ENCODE measurements at places on chromosomes 13 and 19. TPM values are rescaled to one million over a fixed set of nuclear protein-coding genes. Genes with fewer than 3 reads are reported as not detected.

DNA sequence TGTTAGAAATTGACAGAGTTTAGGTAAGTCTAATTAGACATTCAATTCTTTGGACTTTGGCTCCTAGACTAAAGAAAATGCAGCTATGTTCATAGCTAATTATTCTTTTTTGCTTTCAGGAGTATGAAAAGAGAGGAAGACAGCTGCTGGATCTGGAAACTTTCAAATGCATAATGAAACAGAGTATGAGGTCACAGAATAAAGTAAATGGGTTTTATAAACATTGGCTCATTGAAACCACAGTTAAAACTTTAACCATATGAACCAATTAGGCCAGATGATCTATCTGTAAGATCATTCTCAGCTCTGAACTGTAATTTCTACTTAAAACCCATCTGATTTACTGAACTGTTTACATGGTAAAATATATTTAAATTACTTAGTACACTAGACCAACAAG, 82.7 kb downstream of the TEX26 start:
- H3K4me3 ChIP-seq, result no peak overlapping the region
- no peak for DNase-seq
- H3K4me1 ChIP-seq, result no peaks in the 10 kb centered on the region
- H3K27ac ChIP-seq, result no peak overlapping the region

GRCh38 chr19:22140356-22140755, 56.4 kb downstream of the ZNF676 start:
- H3K4me1 ChIP-seq, result no peaks in the 10 kb centered on the region
- H3K4me3 ChIP-seq, result no peak overlapping the region
- DNase-seq, result no peak
- no peak overlapping the region for H3K27ac ChIP-seq

GRCh38 chr19:53254411-53255341, at the start of gene ZNF677:
Gene ZNF677, minus strand, starts transcription at chr19:53254873. Its CDS starts 3,323 bp downstream, at chr19:53251550.
- H3K4me1 ChIP-seq, result no peaks in the 10 kb centered on the region
- no peak within 1 kb of the TSS for H3K27ac ChIP-seq
- H3K27me3 ChIP-seq, result no peaks in the 10 kb centered on the region
- DNase-seq, result peak; percentile 1
- H3K36me3 ChIP-seq, result no peaks in the 10 kb centered on the region

RFPL4AL1 gene
- not detected for total RNA-seq

GRCh38 chr19:45477713-45478453, 10.1 kb downstream of the FOSB start:
- no peaks in the 10 kb centered on the region for H3K36me3 ChIP-seq
- H3K27ac ChIP-seq, result peak overlapping the region; percentile 95
- H3K4me3 ChIP-seq, result peak overlapping the region; percentile 41
- peaks cover 6% of the 10 kb centered on the region for H3K4me1 ChIP-seq

DNA sequence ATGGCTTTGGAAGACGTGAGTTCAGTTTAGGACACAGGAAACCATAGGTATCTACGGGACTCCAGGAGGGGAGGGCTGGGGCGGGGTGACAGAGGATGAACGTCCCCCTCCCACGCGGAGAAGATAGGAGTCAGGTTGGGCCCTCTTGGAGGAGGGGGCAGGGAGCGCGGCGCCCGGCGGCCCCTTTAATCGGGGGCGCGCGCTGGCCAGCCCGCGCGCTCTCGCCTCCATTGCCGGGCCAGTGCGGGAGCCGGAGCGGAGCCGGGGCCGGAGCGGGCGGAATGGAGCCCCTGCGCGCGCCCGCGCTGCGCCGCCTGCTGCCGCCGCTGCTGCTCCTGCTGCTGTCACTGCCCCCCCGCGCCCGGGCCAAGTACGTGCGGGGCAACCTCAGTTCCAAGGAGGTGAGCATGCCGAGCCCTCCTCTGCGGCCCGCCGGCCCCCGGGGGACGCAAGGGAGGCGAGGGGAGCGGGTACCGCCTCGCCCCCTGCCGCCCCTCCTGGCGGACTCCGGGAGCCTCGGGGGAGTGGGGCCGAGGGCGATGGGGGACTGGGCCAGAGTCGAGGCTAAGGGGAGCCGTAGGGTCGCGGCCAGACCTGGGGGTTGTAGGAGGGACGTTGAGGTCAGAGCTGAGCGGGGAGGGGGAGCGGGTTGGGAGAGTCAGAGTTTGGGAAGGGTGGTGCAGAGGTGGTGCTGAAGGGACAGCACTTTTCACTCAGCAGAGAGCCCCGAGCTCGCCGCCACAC, at the start of gene TMEM145:
TSS of gene TMEM145 (plus strand) at position 214 of the 744 bp plus-strand sequence. CDS start at position 282, 68 bp downstream.
- H3K4me3 ChIP-seq, result peak within 1 kb of the TSS; percentile 26
- H3K36me3 ChIP-seq, result no peaks in the 10 kb centered on the region
- H3K27me3 ChIP-seq, result peaks cover 29% of the 10 kb centered on the region

GRCh38 chr13:38875186-38875875, 115.3 kb downstream of the STOML3 start:
- H3K4me3 ChIP-seq, result no peak overlapping the region
- no peak for DNase-seq

GRCh38 chr13:79530270-79530669, 49.3 kb downstream of the NDFIP2 start:
- no peak for DNase-seq
- H3K27me3 ChIP-seq, result no peaks in the 10 kb centered on the region
- H3K4me3 ChIP-seq, result no peak overlapping the region
- peaks cover 20% of the 10 kb centered on the region for H3K4me1 ChIP-seq
- H3K36me3 ChIP-seq, result no peaks in the 10 kb centered on the region

DNA sequence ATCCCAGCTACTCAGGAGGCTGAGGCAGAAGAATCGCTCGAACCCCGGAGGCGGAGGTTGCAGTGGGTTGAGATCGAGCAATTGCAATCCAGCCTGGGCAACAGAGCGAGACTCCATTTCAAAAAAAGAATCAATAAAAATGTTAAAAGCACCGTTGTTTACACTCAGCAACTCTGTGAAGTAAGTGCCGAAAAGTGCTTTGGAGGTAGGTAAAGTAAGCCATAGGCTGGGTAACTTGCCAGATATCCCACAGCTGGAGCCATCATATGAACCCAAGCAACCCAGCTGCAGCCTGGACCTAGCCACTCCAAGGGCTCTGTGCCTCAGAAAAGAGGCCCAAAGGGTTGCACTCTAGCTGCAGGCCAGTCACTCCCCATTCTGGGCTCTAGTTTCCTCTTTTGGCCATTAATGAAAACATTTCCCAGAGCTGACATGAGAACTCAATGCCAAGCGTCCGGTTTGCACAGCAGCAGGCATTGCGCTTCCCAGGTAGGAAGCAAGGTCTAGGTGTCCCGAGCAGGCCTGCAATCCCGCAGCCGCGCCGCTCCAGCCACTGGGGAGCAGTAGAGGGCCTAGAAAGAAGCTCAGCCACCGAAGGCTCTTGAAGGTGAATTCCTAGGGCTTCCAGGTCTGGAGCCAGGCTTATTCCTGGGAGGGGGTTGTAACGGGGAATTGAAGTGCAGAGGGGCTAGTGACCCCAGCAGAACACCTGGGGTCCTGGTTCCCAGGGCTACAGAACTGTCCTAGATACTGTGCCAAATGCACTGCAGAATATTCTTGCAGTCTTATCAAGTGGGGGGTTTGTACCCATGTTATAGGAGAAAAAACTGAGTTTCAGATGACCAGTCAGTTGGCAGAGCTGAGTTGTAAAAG, 4.1 kb upstream of the CD79A start:
- no peaks in the 10 kb centered on the region for H3K4me1 ChIP-seq
- DNase-seq, result no peak
- H3K27me3 ChIP-seq, result no peaks in the 10 kb centered on the region
- no peak overlapping the region for H3K4me3 ChIP-seq

GRCh38 chr19:49104229-49104864, 9.8 kb upstream of the LIN7B start:
- peaks cover 91% of the 10 kb centered on the region for H3K36me3 ChIP-seq
- no peak overlapping the region for H3K4me3 ChIP-seq
- no peak overlapping the region for H3K27ac ChIP-seq
- H3K27me3 ChIP-seq, result no peaks in the 10 kb centered on the region
- no peak for DNase-seq

DNA sequence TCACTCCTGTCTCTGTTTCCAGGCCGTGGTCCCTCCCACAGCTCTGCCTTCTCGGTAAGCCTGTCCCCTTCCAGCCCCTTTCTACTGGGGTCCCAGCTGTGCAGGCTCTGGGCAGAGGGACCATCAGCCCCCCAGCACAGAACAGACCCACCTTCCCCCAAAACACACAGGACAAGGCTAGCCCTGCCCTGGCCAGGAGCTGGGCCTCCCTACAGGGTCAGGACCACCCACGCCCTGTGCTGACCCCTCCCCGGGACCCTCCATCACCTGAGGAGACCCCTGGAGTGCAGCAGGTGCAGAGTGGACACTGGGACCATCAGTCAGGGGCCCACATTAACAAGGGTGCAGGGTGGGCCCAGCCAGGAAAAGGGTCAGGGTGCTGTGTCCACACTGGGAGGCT, 13.9 kb downstream of the CEACAM3 start:
- no peak overlapping the region for H3K27ac ChIP-seq
- peaks cover 13% of the 10 kb centered on the region for H3K27me3 ChIP-seq
- no peak overlapping the region for H3K4me3 ChIP-seq
- H3K36me3 ChIP-seq, result no peaks in the 10 kb centered on the region
- DNase-seq, result no peak

GRCh38 chr19:17842663-17843291, 5.0 kb downstream of the JAK3 start:
- no peak for DNase-seq
- H3K4me1 ChIP-seq, result peaks cover 5% of the 10 kb centered on the region
- H3K4me3 ChIP-seq, result no peak overlapping the region
- H3K27me3 ChIP-seq, result no peaks in the 10 kb centered on the region
- no peak overlapping the region for H3K27ac ChIP-seq
- H3K36me3 ChIP-seq, result peaks cover 6% of the 10 kb centered on the region

- H3K27me3 ChIP-seq, result no peaks in the 10 kb centered on the region
- DNase-seq, result no peak
- no peak overlapping the region for H3K27ac ChIP-seq
- H3K36me3 ChIP-seq, result no peaks in the 10 kb centered on the region
Measured at GRCh38 chr13:26941345-26942174, 181.0 kb upstream of the GPR12 start.

GRCh38 chr19:4583961-4584669, 24.6 kb upstream of the SEMA6B start:
- H3K4me1 ChIP-seq, result peaks cover 12% of the 10 kb centered on the region
- peaks cover 49% of the 10 kb centered on the region for H3K27me3 ChIP-seq
- no peak overlapping the region for H3K27ac ChIP-seq
- no peaks in the 10 kb centered on the region for H3K36me3 ChIP-seq
- no peak for DNase-seq

DNA sequence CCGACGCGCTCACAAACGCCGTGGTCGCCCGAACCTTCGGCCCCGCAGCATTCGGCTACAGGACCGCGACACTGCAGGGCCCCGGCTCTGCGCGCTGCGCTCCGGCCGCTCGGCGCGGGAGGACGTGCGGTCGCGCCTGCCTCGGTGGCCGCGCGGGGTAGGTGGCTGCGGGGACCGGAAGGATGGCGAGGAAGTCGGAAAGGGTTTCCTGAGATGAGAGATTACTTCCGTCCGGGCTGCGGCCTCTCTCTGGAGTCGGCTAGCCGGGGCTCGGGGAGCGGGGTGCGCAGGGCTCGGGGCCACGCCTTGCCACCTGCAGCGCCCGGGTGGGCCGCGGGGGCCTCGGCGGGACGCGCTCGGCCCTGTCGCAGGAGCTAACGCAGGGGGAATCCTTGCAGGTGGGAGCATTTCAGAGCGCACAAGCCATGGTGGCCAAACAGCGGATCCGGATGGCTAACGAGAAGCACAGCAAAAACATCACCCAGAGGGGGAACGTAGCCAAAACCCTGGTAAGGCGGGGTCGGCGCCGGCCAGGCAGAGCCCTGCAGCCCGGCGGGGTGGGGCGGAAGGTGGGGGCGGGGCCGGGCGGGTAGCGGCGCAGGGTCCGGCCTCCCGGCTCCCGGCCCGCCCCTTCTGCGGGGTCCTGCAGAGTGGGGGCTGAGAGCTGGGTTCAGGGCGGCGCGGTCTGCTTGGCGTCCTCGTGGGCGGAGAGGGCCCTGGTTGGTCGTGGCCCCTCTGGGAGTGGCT, at the start of gene SERP2:
TSS of gene SERP2 (plus strand) at position 224 of the 747 bp plus-strand sequence. CDS start at position 426, 202 bp downstream.
- H3K27me3 ChIP-seq, result no peaks in the 10 kb centered on the region
- no peaks in the 10 kb centered on the region for H3K36me3 ChIP-seq
- DNase-seq, result no peak
- no peak within 1 kb of the TSS for H3K27ac ChIP-seq
- H3K4me3 ChIP-seq, result no peak within 1 kb of the TSS

DNA sequence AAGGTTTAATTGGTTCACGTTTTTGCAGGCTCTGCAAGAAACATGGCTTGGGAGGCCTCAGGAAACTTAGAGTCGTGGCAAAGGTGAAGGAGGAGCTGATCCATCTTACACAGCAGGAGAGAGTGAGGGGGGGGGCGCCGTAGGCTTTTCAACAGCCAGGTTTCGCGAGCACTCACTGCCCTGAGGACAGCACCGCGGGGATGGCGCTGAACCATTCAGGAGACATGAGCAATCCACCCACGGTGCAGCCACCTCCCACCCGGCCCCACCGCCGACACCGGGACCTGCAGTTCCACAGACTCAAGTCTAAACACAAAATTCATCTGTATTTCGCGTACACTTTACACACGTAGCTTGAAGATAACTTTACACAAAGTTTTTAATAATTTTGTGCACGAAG, 73.6 kb downstream of the KDM4B start:
- no peak overlapping the region for H3K27ac ChIP-seq
- H3K27me3 ChIP-seq, result no peaks in the 10 kb centered on the region
- H3K36me3 ChIP-seq, result peaks cover 36% of the 10 kb centered on the region
- peaks cover 36% of the 10 kb centered on the region for H3K4me1 ChIP-seq
- no peak overlapping the region for H3K4me3 ChIP-seq

GRCh38 chr19:55305983-55306562, 19.1 kb downstream of the TMEM150B start:
- peaks cover 31% of the 10 kb centered on the region for H3K36me3 ChIP-seq
- H3K4me1 ChIP-seq, result peaks cover 9% of the 10 kb centered on the region
- no peak for DNase-seq
- H3K27me3 ChIP-seq, result no peaks in the 10 kb centered on the region
- H3K27ac ChIP-seq, result no peak overlapping the region
- no peak overlapping the region for H3K4me3 ChIP-seq

DNA sequence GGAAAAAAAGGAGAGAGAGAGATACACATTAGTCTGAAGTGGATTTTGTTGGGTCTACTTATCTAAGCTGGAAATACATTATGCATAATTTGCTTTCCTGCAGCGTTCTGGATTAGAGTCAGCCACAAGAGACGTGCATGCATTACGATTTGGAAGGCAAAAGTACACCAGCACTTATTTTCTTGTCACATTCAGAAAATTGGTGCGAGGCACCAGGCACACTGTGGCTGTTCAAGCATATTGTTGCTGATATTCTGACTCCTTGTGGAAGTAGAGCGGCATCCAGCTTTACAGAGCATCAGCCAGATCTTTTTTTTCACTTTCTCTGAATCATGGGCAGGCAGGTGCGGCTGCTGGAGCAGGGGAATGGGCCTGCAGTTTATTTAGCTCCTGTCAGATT, 905.6 kb upstream of the SPRY2 start:
- H3K4me1 ChIP-seq, result no peaks in the 10 kb centered on the region
- H3K27ac ChIP-seq, result no peak overlapping the region
- no peak overlapping the region for H3K4me3 ChIP-seq
- no peaks in the 10 kb centered on the region for H3K36me3 ChIP-seq
- no peak for DNase-seq

SIAH3 gene
- total RNA-seq, result 0.08 TPM

PRX gene
- total RNA-seq, result 2.4 TPM

GRCh38 chr13:105406551-105406950, 1128.9 kb downstream of the EFNB2 start:
- H3K27me3 ChIP-seq, result no peaks in the 10 kb centered on the region
- H3K27ac ChIP-seq, result no peak overlapping the region
- no peaks in the 10 kb centered on the region for H3K36me3 ChIP-seq
- no peak for DNase-seq

All from SJSA1 (cell line).